ENCODE measurements at places on chromosomes 3 and 15. TPM values are rescaled to one million over a fixed set of nuclear protein-coding genes. Genes with fewer than 3 reads are reported as not detected.

DNA sequence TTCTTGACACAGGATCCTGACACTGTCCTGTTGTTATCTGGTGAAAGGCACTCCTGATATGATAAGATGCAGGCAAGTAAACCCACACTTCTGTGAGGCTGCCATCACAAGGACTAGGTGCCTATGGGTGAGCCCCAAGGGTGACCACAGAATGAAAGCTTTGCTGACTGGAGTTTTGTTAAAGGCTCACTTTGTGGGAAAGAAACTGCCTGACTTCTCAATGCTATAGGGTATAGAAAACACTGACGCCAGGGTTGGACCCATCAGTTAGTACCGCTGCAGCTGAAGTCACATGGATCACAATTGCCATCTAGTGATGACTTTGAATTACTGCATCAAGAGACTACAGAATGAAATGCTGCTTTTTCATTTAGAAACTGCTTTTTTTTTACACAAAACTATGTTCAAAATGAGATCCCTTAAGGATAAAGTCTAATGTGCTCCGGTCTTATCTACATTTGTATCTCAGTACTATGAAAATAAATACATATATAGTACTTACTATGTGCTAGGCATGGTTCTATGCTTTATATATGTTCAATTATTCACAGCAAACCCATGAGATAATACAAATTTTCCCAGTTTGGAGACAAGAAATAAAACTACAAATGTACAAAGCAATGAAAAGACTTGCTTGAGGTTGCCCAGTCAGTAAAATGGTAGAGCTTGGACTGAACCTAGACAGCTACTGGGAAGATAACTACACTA is 64.2 kb upstream of the CMSS1 start:
- no peaks in the 10 kb centered on the region for H3K4me1 ChIP-seq
- no peaks in the 10 kb centered on the region for H3K36me3 ChIP-seq
- H3K27ac ChIP-seq = no peak overlapping the region
- H3K27me3 ChIP-seq = no peaks in the 10 kb centered on the region
- H3K4me3 ChIP-seq = no peak overlapping the region

DNA sequence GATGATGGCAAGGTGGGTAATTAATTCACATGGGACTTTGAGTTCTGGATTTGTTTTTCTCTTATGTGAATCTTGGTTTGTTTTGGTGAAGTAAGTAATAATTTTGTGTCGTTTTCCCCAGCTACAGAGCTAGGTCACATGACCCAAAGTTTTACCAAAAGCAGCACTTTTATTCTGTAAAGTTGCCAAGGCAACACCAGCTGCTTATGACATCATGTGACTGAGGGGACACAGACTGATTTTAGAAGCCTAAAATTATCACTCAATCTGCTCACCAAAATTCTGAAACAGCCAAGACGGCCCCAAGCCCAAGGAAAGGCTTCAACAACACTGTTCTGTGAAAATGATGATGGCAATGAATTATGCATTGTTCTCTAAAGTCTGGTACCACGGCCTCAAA is 63.9 kb downstream of the MEX3B start:
- DNase-seq = no peak
- no peak overlapping the region for H3K27ac ChIP-seq
- H3K4me3 ChIP-seq = no peak overlapping the region
- H3K36me3 ChIP-seq = no peaks in the 10 kb centered on the region

ENTPD3 gene
- polyA plus RNA-seq = 6.1 TPM

DNA sequence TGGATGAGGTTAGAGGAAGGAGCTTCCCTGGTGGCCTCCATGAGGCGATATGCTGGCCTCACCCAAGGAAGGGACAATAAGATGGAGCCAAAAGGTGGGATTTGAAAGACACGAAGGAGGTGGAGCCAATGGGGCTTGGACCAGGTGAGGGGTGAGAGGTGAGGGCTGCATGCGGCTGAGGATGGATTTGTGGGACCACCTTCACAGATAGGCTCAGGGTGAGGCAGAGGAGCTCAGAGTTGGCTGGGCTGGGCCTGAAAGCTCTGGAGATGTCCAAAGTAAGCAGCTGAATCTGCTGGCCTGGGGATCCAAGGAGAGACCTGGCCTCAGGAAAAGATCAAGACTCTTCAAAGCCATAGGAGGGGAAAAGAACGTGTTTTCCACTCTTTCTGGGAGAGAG is 49.8 kb downstream of the EXOG start:
- H3K27me3 ChIP-seq = no peaks in the 10 kb centered on the region
- H3K36me3 ChIP-seq = no peaks in the 10 kb centered on the region
- H3K4me1 ChIP-seq = no peaks in the 10 kb centered on the region
- no peak overlapping the region for H3K4me3 ChIP-seq
- no peak overlapping the region for H3K27ac ChIP-seq

DNA sequence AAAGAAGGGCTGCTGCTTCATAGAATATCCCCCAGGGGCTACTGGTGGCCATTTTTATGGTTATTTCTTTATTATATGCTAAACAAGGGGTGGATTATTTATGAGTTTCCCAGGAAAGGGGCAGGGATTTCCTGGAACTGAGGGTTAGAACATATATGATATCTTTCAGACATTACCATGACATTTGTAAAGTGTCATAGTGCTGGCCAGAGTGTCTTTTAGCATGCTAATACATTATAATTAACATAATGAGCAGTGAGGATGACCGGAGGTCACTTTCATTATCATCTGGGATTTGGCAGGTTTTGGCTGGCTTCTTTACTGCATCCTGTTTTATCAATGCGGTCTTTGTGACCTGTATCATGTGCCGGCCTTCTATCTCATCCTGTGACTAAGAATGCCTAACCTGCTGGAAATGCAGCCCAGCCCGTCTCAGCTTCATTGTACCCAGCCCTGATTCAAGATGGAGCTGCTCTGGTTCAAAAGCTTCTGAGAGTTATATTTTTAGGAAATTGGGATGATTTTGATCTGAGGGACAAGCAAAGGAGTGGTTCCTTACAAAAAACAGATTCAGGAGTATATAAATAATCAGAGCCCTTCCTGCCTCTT is 9.1 kb upstream of the ZBTB20 start:
- no peaks in the 10 kb centered on the region for H3K4me1 ChIP-seq
- H3K27me3 ChIP-seq = no peaks in the 10 kb centered on the region
- DNase-seq = no peak
- no peak overlapping the region for H3K4me3 ChIP-seq
- H3K27ac ChIP-seq = no peak overlapping the region
- no peaks in the 10 kb centered on the region for H3K36me3 ChIP-seq

SMAD6 gene
- polyA plus RNA-seq = 27.8 TPM

NANOGP8 gene
- polyA plus RNA-seq = not detected

DNA sequence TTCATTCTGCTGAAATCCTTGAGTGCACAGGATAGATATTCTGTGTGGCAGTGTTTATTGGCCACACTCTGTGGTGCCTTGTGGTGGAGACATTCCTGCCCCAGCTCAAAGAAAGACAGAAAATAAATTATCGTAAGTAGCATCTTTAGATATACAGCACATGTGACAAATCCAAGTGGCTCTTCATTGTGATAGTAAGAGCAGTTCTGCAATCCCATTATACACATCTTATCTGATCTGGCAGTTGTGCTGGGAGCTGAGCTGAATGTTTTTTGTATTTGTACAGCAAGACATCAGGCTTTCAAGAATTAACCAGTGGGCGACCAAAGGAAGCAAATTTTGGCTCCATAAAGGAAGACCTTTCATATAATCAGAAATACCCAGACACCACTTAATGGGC is 235.3 kb upstream of the MRPL3 start:
- H3K4me3 ChIP-seq = no peak overlapping the region
- no peaks in the 10 kb centered on the region for H3K4me1 ChIP-seq
- DNase-seq = no peak
- H3K27ac ChIP-seq = no peak overlapping the region

- no peak for DNase-seq
- H3K36me3 ChIP-seq = peaks cover 12% of the 10 kb centered on the region
- no peak overlapping the region for H3K27ac ChIP-seq
- H3K4me3 ChIP-seq = no peak overlapping the region
These were observed 7.0 kb upstream of the NIPA2 start for GRCh38 chr15:22831473-22831872.

ISLR gene
- 51.2 TPM for polyA plus RNA-seq

IL17RB gene
- 10.9 TPM for polyA plus RNA-seq

MINAR1 gene
- polyA plus RNA-seq = 0.73 TPM

CNTN6 gene
- 7.9 TPM for polyA plus RNA-seq

ARL14 gene
- not detected for polyA plus RNA-seq

GRCh38 chr15:82064824-82065223 is 19.0 kb upstream of the MEX3B start:
- no peak overlapping the region for H3K27ac ChIP-seq
- H3K4me1 ChIP-seq = no peaks in the 10 kb centered on the region
- no peaks in the 10 kb centered on the region for H3K36me3 ChIP-seq

DNA sequence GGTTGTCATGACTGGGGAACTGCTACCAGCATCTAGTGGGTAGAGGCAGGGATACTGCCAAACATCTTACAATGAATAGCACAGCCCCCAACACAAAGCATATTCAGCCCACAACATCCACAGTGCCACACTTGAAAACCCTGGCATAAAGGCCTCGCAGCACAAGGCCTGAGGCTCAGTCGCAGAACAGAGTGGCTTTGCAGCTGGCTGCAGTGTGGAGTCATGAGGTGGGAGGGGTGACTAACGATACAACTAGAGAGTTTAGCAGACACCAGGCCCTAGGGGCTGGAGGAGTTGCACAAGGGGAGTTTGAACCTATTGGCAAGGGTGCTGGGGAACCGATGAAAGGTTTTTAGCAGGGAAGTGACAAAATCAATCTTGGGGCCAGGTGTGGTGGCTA is 32.1 kb downstream of the GRK7 start:
- H3K27ac ChIP-seq = no peak overlapping the region
- no peak for DNase-seq
- H3K27me3 ChIP-seq = no peaks in the 10 kb centered on the region
- H3K4me3 ChIP-seq = no peak overlapping the region
- no peaks in the 10 kb centered on the region for H3K36me3 ChIP-seq
- H3K4me1 ChIP-seq = peaks cover 14% of the 10 kb centered on the region

CMTM8 gene
- 12.0 TPM for polyA plus RNA-seq

DNA sequence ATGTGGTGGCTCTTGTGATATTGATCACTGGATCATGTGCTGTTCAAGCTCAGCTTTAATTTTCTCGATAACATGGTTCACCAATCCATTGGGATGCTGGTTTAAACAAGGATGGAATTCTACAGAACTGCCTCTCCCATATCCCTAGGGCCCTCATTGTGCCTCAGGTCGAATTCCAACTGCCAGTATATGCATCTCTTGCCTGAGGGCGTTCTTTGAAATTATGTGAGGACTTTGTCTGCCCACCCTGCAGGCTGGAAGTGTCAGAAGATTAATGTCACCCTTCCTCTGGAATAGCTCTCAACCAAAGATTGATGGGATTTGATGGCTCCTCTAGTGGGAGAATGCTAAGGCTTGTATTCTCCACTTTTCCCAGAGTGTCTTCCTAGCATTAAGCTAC is 175.6 kb upstream of the GALNT15 start:
- no peak overlapping the region for H3K27ac ChIP-seq
- no peak for DNase-seq
- no peaks in the 10 kb centered on the region for H3K27me3 ChIP-seq
- no peaks in the 10 kb centered on the region for H3K36me3 ChIP-seq
- no peak overlapping the region for H3K4me3 ChIP-seq

DNA sequence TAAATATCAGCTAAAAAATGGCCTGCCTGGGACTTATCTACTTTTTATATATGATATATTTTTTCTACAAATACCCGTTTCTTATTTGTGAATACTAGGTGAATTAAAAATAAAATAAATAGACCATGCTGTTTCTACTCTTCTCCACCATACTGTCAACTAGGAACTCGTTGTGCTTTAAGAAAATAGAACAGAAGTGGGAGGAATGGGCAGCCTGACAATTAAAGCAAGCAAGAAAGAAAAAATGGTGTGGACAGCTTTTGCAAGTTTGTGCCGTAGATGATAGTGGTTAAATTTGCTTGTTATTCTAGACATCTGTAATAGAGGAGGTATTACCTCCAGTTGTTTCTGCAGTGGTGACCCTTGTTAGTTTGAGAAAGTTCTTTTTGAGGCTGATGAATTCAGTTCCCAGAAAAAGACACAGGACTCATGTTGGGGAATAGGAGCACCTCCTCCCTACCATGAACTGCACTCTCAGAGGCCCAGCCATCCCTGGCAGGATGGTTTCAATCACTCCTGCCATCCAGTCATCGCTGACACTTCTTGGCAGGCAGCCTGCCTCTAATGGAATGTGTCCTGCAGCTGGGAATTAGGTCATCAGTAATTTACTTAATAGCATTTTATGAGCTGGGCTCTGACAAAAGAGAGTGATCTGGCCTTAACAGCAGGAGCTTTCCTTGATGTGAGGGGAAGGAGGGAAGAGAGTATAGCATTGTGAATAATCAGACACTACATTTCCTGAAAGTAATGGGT is 105.0 kb upstream of the GAP43 start:
- H3K27ac ChIP-seq = no peak overlapping the region
- DNase-seq = peak; percentile 17
- H3K36me3 ChIP-seq = no peaks in the 10 kb centered on the region
- no peaks in the 10 kb centered on the region for H3K27me3 ChIP-seq
- H3K4me1 ChIP-seq = no peaks in the 10 kb centered on the region
- H3K4me3 ChIP-seq = no peak overlapping the region

Measured in left lung (tissue), 14 donors.